ENCODE measurements at places on chromosomes 13 and 19.

- no peak for DNase-seq
Measured at GRCh38 chr13:30708541-30708940, 26.8 kb upstream of the ALOX5AP start.

GRCh38 chr19:28468701-28469459 lies 744.1 kb downstream of the UQCRFS1 start:
- DNase-seq, result no peak

DNA sequence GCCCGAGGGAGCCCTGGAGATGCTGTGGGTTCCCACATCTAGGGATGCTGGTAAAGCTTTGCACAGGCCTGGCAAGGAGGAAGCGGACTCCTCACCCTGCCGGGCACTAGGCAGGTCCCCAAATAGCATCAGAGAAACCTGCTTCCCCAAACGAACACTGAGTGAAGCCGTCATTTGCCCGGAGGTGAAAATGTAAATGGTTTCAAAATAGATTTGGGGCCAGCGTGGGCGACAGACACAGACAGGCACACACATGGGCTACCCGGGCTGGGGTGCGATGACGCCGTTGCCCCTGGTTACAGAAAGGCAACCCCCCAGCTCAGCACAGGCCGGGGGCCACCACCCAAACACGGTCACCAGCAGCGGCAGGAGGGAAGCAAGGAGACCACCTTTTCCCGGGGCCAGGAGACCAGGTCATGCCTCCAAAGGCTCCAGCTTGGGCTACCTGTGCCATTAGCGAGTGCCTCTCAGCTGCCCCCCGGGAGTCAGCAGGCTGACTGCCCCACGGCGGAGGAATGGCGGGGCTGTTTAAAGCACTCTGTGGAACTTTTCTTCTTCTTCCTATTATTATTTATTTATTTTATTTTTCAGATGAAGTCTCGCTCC lies 47.5 kb upstream of the NDUFS7 start:
- no peak for DNase-seq

DNA sequence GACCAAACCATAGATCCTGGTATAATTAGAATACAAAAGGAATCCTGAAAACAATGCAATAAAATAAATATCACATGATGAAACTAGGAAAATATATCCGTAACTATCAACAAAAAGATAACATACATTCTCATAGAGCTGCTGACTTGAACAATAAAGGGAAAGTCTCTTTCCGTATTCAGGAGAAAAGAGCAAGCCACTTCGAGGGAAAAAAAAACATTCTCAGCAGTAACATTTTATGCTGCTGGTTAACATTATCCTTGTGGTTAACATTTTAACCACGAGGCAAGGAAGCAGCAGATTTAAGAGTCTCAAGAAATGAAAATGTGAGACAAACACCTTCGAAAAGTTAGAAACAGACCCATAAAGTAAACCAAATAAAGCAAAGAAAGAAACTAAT lies 25.8 kb downstream of the NALCN start:
- no peak for DNase-seq

- no peak for DNase-seq
Measured at GRCh38 chr13:110923777-110924638, 9.1 kb upstream of the ANKRD10 start.

All from NCI-H446 (cell line).